ENCODE measurements at places on chromosomes 16 and 17.

DNA sequence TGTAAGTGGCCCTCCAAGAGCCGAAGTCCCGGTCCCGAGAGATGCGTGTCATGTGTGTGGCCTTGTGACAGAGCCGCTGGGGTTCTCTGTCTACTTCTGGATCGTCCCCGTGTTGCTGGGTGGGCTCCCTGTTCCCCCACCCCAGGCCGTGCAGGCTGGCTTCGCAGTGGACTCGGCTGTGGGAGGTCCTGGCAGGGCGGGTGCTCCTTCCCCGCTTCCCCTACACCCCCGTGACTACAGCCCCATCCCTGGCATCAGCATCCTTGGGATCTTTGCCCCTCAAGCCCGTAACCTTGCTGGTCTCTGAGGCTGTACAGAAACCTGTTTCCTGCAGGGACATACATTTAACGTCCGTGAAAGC is 136.3 kb downstream of the BANP start:
- H3K27me3 ChIP-seq: no peaks in the 10 kb centered on the region
- no peak overlapping the region for H3K4me3 ChIP-seq
- no peak for DNase-seq
- H3K4me1 ChIP-seq: no peaks in the 10 kb centered on the region
- no peak overlapping the region for H3K27ac ChIP-seq

DNA sequence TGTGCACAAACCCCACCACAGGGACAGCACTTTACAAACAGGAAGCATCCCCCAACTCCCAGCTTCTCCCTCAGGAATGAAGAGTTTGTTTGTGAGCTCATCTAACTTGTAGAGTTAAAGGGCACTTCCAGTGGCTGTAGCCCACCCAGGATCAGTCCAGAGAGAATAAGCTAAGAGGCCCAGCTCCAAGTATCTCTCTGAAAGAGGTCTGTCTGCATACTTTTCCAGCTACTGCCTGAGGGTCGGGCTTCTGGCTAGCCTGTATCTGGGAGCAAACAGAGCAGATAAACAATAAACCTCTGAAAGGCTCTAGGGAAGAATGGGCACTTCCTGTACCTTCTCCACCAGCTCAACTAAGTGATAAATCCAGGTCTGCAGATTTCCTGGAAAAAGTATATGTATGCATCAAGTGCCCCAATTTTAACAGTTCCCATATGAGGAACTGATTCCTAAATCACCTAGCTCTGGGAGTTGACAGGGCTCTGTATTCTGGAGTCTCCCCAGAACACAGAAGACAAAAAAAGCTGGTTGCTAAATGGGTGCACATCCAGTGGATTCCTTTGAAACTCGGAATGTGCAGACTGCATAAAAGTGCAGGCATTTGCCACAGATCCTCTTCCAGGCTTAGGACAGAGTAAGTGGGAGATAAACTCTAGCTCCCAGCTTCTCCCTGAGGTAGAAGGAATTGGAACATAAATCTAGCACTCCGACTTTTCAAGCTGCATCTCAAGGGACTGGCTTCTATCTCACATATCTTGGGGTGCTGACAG is 37.1 kb upstream of the MYLK3 start:
- H3K36me3 ChIP-seq: no peaks in the 10 kb centered on the region
- no peaks in the 10 kb centered on the region for H3K27me3 ChIP-seq
- DNase-seq: no peak
- H3K4me1 ChIP-seq: no peaks in the 10 kb centered on the region
- no peak overlapping the region for H3K27ac ChIP-seq

DNA sequence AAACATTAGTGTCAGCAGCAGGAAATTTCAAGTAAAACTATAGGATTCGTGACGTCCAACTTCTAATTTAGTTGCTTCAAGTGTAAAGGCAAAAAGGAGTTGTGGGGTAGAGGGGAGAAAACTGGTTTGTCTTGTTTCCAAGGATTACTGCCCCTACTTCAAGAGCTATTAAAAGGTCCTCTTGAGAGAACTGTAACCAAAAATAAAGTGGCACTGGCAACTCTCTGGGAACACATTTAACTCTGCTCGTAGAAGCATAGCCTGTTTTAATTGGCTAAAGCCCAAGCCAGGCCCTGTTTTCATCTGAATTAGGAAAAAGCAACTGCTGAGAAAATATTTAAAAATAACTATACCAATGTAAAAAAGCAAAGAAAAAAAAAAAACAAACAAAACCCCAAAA is 51.8 kb upstream of the AKAP1 start:
- no peaks in the 10 kb centered on the region for H3K36me3 ChIP-seq
- H3K27ac ChIP-seq: no peak overlapping the region
- DNase-seq: no peak
- peaks cover 7% of the 10 kb centered on the region for H3K27me3 ChIP-seq
- no peak overlapping the region for H3K4me3 ChIP-seq
- H3K4me1 ChIP-seq: no peaks in the 10 kb centered on the region

GRCh38 chr16:69931631-69932030 is 19.5 kb upstream of the CLEC18A start:
- H3K27ac ChIP-seq: no peak overlapping the region
- no peak overlapping the region for H3K4me3 ChIP-seq
- H3K4me1 ChIP-seq: no peaks in the 10 kb centered on the region
- no peak for DNase-seq
- H3K27me3 ChIP-seq: no peaks in the 10 kb centered on the region

DNA sequence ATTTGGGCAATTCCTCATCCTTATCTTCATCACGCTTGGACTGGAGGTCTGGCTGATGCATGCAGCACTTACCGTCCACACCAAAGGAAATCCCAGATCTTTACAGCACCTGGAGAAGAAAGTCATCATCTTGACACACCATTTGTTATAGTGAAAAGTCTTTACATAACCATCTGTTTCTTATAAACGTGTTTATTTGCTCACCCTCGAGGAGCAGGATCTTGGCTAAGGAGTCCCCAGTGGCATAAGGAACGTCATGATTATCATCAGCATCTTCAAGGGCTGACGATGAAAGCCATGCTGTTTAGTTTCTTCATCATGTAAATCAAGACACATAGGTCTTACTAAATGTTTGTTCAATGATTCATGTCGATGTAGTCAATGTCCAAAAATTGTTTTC is 248.8 kb upstream of the ELAC2 start:
- H3K27ac ChIP-seq: no peak overlapping the region
- no peaks in the 10 kb centered on the region for H3K27me3 ChIP-seq
- H3K36me3 ChIP-seq: no peaks in the 10 kb centered on the region
- no peak for DNase-seq
- H3K4me3 ChIP-seq: no peak overlapping the region

- H3K27me3 ChIP-seq: no peaks in the 10 kb centered on the region
- no peak overlapping the region for H3K4me3 ChIP-seq
- no peaks in the 10 kb centered on the region for H3K4me1 ChIP-seq
- H3K27ac ChIP-seq: no peak overlapping the region
- no peaks in the 10 kb centered on the region for H3K36me3 ChIP-seq
- no peak for DNase-seq
These were observed 422.9 kb downstream of the TMEM114 start for GRCh38 chr16:8167436-8167835.

GRCh38 chr17:9037736-9038135 is 16.4 kb downstream of the NTN1 start:
- DNase-seq: no peak
- no peaks in the 10 kb centered on the region for H3K4me1 ChIP-seq
- no peak overlapping the region for H3K27ac ChIP-seq
- H3K36me3 ChIP-seq: no peaks in the 10 kb centered on the region

- no peak overlapping the region for H3K4me3 ChIP-seq
- H3K4me1 ChIP-seq: peaks cover 42% of the 10 kb centered on the region
- H3K27me3 ChIP-seq: no peaks in the 10 kb centered on the region
- H3K27ac ChIP-seq: no peak overlapping the region
- no peak for DNase-seq
These were observed 18.1 kb downstream of the MAP3K14 start for GRCh38 chr17:45298546-45299285.

DNA sequence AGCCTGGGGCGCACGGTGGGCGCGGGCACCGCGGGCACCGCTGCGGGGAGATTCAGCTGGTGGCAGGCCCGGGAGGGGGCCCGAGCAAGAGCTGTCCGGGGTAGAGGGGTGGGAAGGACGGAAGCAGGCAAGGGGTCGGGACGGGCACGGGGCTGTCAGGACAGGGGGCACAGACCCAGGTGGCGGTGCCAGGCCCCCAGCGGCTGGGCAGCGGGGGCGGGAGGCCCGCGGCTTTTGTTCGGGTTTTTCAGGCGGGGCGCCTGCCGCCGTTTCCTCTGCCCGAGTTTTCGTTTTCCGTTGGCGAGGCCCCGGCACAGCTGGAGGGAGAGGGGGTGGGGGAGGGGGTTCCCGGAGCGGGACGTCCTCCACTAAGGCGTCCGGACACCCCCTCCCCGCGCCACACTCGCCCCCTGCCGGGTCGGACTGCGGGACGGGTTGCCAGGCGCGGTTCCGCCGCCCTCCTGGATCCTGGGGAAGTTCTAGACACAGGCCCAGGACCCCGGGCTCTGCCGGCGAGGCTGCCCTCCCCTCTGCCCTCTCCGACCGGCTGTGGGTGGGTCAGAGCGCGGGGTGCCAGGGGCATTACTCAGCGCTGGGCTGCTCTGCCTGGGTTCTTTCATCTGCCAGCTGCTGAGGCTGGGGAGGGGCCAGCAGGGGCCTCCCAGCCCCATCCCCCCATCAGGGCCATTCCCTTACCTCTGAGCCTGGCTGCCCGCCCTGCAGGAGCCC is 543 bp downstream of the ARHGAP23 start:
- no peak for DNase-seq
- H3K4me1 ChIP-seq: peaks cover 30% of the 10 kb centered on the region
- peak overlapping the region; percentile 93 for H3K4me3 ChIP-seq
- no peaks in the 10 kb centered on the region for H3K36me3 ChIP-seq
- no peaks in the 10 kb centered on the region for H3K27me3 ChIP-seq

- no peaks in the 10 kb centered on the region for H3K27me3 ChIP-seq
- H3K27ac ChIP-seq: no peak overlapping the region
- H3K4me1 ChIP-seq: peaks cover 6% of the 10 kb centered on the region
- H3K36me3 ChIP-seq: peaks cover 35% of the 10 kb centered on the region
- DNase-seq: peak; percentile 11
These were observed 37.8 kb downstream of the CACNG1 start for GRCh38 chr17:67082107-67082506.

- no peak overlapping the region for H3K27ac ChIP-seq
- peaks cover 8% of the 10 kb centered on the region for H3K4me1 ChIP-seq
- H3K36me3 ChIP-seq: no peaks in the 10 kb centered on the region
- DNase-seq: peak; percentile 49
These were observed 23.2 kb upstream of the NTN1 start for GRCh38 chr17:8997994-8998628.

DNA sequence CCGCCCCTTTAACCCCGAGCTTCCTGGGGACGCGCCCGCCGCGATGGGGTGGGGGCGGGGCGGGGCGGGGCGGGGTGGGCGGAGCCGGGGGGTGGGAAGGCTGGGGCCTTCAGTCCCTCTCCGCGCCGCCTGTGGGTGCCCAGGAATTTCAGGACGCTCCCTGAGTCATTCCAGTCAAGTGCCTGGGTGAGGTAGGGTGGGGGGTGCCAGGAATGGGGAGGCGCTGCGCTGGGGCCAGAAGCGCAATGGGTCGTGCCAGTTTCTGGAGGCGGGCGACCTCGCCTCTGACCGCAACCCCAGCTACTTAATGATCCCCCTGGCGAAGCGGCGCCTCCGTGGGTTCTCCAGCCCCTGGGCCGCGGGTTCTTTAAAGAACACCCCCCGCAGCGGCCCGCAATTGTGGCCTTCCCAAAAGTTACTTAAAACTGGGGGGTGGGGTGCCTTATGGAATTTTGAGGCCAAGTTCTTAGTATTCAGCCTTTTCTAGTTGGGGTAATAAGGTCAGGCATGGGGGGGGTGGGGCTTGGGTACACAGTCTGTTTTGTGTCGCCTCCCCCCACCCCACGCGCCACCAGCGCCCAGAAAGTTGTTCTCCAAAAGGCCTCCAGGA is 826 bp upstream of the GSE1 start:
- peak overlapping the region; percentile 87 for H3K4me3 ChIP-seq
- no peaks in the 10 kb centered on the region for H3K27me3 ChIP-seq
- H3K27ac ChIP-seq: peak overlapping the region; percentile 96
- peaks cover 19% of the 10 kb centered on the region for H3K36me3 ChIP-seq
- peaks cover 46% of the 10 kb centered on the region for H3K4me1 ChIP-seq

DNA sequence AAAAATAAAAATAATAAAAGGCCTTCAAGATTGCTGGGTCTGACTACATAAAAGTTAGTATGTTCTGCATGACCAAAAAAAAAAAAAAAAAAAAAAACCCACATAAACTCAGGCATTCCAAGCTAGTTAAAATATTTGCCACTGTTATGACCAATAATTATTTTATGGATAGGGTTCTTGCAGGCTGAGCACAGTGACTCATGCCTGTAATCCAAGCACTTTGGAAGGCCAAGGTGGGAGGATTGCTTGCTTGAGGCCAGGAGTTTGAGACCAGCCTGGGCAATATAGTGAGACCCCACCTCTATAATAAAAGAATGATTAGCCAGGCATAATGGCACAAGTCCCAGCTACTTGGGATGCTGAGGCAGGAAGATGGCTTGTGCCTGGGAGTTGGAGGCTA is 8.1 kb downstream of the SCNN1B start:
- no peaks in the 10 kb centered on the region for H3K36me3 ChIP-seq
- no peak for DNase-seq
- H3K4me1 ChIP-seq: no peaks in the 10 kb centered on the region

- no peaks in the 10 kb centered on the region for H3K27me3 ChIP-seq
- H3K27ac ChIP-seq: no peak overlapping the region
- no peaks in the 10 kb centered on the region for H3K36me3 ChIP-seq
These were observed 301.9 kb downstream of the SOX9 start for GRCh38 chr17:72422505-72423285.

DNA sequence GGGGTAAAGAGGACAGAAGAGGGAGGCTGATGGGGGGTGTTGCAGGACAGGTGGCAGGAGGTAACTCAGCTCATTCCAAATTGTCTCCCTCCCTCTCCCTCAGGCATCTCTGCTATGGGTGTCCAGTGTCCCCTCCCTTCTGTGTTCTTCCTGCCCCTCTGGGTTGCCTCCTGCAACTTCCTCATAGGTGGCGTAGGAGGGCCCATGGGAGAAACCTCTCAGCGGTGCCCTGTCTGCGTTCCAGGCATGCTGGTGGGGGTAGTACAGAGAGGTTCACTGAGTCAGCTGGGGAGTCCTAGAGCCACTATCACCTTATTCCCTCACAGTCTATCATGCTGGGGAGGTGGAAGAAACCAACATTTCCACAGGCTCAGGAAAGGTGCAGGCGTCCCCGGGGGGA is 14.7 kb upstream of the ODF4 start:
- DNase-seq: no peak
- H3K27me3 ChIP-seq: peaks cover 14% of the 10 kb centered on the region
- H3K4me1 ChIP-seq: peaks cover 13% of the 10 kb centered on the region
- no peak overlapping the region for H3K4me3 ChIP-seq
- H3K36me3 ChIP-seq: no peaks in the 10 kb centered on the region
- no peak overlapping the region for H3K27ac ChIP-seq

All from thymus (tissue), 14 donors.